ENCODE measurements at places on chromosomes 2 and 18.
A peak's percentile ranks its signal among the peaks of the same experiment; 100 is the strongest.

- DNase-seq: no peak
Observed at GRCh38 chr2:226327830-226328229, 471.8 kb downstream of the IRS1 start.

DNA sequence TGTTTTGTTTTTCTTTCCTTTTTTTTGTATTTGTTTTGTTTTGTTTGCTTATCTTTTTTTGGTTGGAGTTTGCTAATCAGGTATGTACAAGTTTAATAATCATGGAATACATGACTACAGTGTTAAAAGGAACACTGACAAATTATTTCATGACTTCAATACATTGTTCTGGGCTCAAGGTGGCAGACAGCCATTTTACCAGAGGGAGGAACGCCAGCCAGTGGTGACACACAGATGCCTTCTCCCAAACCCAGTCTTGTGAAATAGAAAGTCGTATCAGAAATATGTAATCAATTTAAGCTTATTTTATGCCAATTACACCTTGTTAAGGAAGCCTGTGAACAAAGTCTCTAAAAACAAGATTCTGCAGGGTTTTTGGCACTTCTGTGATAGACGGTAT lies 264.0 kb upstream of the EPHA4 start:
- DNase-seq: no peak

GRCh38 chr2:19955544-19956422 lies 34.1 kb downstream of the WDR35 start:
- DNase-seq: peak; percentile 29

- DNase-seq: peak; percentile 21
Observed at GRCh38 chr18:54444319-54444914, 86.7 kb downstream of the C18orf54 start.

GRCh38 chr2:165790466-165790865 lies 3.6 kb downstream of the GALNT3 start:
- no peak for DNase-seq

GRCh38 chr2:62238236-62238635 lies 42.3 kb downstream of the B3GNT2 start:
- no peak for DNase-seq

- no peak for DNase-seq
Observed at GRCh38 chr2:10267036-10267435, 35.7 kb upstream of the HPCAL1 start.
